ENCODE measurements at places on chromosomes 7 and 10.

DNA sequence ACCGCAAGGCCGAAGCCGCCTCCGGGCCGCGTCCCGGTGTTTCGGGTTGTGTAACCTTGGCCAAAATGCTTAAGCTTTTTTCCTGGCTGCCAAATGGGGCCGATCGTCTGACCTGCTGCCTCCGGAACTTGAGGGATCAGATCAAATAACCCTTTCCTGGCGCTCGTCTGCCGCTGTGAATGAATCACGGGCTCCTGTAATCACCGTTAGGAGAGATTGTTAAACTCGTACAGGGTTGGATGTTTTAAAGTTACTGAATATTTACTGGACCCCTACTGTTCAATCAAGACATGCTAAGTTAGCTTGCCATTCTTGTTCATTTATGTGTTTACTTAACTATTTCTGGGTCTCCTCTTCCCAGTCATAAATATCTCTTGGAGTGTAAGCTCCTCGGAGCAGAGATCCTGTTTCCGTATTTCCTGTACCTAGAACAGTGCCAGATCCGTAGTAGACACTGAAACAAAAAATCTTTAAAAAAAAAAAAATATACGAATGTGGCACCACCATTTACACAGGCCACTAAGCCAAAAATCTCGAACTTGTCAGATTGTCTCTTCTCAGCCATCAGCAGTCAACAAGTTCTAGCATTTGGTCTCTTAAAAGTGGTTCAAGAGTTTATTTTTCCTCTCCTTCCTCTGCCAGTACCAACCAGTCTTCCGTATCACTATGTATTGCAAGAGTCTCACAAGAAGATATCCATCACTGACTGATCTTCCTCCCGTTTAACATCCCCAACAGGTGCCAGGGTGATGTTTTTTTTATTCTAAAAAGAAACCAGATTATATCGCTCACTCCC, 650 bp upstream of the TM9SF3 start:
- no peak for DNase-seq

GRCh38 chr10:79221110-79222051, 125.9 kb upstream of the PPIF start:
- no peak for DNase-seq

DNA sequence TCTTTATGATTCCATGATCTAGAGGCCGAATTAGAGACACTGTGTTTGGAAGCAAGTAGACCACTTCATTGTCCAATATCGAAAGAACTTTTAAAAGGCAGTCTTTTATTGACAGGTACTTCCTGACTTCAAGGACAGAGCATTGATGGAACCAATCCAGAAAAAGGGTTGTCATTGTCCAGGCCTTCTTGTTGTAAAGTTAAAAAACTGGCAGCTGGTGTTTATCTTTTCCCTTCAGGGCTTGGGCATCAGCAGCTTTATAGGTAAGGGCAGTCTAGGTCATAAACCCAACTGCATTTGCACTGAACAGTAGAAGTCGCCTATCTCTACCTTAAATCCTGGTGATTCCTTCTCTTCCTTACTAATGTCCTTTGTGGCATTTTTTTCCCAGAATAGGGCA, 95.6 kb downstream of the ST7 start:
- no peak for DNase-seq

DNA sequence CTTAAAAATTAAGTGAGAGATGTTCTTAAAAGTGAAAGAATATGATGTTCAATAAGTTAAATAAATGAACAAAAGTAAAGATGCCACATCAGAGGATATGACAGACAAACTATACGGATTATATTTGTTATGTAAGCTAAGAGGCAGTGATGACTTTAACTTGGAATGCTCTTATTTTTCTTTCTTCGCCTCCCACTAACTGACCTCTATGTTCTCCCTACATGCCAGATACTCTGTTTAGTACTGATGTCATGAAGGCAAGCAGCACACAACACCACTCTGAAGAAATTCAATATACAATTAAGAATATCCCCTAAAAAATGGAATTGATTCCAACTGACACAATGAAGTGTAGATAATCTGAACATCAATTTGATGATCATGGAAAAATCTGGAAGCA, 223.4 kb downstream of the DOCK4 start:
- no peak for DNase-seq

- no peak for DNase-seq
These were observed 20.2 kb upstream of the FOXL3 start for GRCh38 chr7:269721-270120.

DNA sequence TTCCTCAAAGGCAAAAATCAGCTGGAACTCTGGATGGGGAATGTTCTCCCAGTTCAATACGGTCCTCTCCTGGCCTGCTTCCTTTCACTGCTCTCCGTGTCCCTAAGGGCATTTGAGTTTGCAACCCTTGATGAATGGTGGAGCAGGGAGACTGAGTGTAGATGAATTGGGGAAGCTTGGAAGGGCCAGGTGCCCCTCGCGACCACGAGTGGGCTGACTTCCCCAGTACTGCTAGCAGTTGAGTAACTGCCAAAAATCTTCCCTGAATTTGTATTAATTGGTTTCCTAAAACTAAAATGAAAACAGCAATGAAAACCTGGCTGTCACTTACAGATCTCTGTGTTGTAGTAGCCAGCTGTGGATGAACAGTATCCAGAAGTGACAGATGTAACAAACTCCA, 13.6 kb downstream of the IRF5 start:
- no peak for DNase-seq

DNA sequence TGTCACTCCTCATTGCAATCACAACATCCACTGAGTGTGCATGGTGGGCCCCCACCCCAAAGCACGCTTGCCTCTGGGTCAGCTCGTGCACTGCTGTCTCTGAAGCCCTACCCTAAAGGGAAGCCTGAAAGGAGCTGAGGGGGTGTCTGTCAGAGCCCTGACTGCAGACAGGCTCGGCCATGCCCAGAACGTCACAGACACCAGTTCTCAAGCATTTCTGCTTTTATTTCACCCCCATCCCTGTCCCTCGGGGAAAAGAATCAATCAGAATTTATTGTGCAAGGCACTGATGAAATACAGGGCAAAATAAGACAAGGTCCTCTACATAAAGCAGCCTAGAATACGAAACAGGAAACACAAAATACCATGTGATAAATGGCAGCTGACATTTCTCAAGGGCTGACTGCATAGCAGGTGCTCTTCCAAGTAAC, 231.8 kb downstream of the WDR37 start:
- no peak for DNase-seq

DNA sequence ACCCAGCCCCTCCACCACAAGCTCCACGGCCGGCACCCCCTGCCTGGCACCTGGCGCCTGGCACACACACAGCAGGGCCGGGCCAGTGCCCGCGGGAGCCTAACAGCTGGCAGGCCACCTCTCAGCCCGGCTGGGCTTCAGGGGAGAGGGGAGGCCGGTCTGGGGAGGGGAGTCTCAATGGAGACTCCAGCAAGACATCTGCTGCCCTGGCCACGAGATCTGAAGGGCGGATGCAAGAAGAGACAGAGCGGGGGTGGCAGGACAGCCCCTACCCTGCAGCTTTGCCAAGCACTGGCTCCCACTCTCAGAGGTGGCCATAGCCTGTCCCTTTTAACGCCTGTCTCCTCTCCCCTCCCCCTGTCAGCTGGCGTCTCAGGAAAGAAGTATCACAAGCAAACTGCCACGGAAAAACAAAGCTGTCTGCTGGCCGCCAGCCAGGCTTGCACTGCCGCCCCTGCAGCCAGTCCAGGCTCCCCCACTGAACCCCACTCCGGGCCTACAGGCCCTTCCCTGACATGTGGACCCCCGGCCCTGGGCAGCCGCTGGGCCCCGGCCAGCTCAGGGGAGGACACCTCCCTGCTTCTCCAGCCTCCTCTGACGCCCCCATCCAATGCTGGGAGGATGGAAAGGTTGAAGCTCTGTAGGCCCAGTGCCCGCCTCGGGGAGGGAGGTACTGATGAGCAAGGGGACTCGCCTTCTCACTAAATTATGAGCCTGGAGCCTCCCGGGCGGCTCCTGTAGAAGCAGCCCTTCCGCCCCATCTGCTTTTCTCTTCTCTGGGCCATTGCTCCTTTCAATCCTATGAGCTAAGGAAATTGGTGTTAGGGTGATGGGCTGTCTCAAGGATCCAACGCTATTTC, 178.4 kb downstream of the ARHGAP12 start:
- peak; percentile 64 for DNase-seq

GRCh38 chr10:113133497-113134115, 183.6 kb downstream of the TCF7L2 start:
- no peak for DNase-seq
